DMS79 (cell line): ENCODE measurements at places on chromosomes 16 and 17.

DNA sequence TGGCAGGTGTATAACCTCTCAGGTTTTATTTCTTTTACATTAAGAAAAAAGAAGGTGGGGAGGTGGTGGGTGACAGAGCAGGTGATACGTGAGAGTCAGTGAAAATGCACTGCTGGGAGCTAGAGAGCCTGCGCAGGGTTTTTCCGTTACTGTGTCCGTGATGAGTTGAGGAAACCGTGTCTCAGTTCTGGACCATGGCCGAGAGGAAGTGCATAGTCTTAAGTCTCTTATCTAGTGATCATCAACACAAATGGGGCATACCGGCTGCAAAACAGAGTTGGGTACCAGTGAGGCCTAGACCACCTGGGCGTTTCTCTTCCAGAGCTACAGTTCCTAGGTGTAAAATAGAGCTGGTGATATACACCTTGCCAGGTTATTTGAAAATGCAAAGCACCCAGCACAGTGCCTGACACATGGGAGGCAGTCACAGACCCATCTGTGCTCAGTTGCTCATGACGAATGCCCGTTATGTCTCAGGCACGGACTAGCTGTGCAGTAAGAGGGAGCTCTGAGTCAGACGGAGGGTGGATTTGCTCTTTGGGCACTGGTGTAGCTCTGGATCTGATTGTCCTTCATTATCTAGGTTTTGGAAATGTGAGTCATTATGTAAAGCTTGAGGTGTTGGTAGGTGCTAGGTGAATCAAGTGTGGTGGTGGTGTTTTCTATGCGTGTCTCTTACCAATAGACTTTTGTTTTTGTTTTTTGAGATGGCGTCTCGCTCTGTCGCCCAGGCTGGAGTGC lies 60.9 kb downstream of the RPTOR start:
- DNase-seq, result no peak

GRCh38 chr17:65332375-65332774 lies 195.2 kb downstream of the RGS9 start:
- no peak for DNase-seq

DNA sequence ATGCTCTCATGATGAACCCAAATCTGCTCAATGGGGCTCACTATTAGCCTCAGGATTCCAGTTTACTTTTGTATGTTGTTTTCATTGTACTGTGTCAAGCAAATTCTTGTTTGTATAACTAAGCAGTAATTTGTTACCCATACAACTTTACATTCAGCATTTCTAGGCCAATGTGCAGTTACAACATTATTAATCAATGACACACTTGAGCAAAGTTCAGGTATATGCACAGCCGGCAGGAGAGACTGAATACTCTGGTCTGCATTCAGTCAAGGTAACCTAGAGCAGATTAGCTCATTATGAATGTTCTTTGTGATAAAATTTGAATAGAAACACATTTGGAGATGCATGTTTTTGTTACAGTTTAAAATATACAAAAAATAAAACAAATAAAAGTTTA lies 2.2 kb upstream of the MYO1D start:
- DNase-seq, result no peak

GRCh38 chr16:31182391-31182790 lies 2.5 kb downstream of the FUS start:
- DNase-seq, result no peak

- DNase-seq, result no peak
Measured at GRCh38 chr17:64147110-64148016, 17.4 kb upstream of the ERN1 start.

DNA sequence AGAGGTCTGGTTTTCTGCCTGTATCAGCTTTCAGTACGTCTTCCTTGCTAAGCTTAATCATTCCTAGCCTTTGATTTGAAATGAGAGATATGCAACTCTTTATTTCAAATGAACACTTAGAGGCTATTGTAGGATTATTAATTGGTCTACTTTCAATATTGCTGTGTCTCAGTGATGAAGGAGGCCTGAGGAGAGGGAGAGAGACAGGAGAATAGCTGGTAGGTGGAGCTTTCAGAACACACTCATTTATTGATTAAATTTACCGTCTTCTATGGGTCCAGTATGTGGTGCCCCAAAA lies 187.0 kb downstream of the BCAS3 start:
- DNase-seq, result no peak

DNA sequence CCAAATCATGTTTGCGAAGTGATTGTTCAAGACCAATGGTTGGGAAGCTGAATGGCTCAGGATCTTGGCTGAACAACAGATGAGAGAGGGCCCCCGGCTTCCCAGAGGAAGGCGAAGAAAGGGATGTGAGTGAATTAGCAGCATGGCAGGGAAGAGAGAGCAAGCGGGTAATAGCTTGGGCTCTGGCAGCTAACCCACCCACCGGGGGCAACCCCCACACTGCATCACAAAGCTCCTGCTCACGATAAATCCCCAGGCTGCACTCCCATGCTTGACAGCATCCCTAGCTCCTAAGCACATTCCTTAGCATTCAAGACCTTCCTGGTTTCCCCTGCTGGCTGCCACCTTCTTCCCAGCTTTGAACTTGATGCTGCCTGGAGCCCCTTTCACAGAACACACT lies 26.2 kb upstream of the EMP2 start:
- no peak for DNase-seq

- no peak for DNase-seq
Measured at GRCh38 chr17:32915245-32915644, 12.7 kb upstream of the TMEM98 start.

- DNase-seq, result no peak
Measured at GRCh38 chr17:69743091-69743490, 328.6 kb downstream of the MAP2K6 start.

- DNase-seq, result no peak
Measured at GRCh38 chr17:44350733-44351226, 5.7 kb downstream of the GRN start.

- no peak for DNase-seq
Measured at GRCh38 chr16:88515371-88515770, 54.8 kb upstream of the ZC3H18 start.

GRCh38 chr17:61251939-61252865 lies 147.4 kb upstream of the TBX2 start:
- peak; percentile 49 for DNase-seq

- no peak for DNase-seq
Measured at GRCh38 chr16:72240466-72240865, 68.5 kb upstream of the PMFBP1 start.

DNA sequence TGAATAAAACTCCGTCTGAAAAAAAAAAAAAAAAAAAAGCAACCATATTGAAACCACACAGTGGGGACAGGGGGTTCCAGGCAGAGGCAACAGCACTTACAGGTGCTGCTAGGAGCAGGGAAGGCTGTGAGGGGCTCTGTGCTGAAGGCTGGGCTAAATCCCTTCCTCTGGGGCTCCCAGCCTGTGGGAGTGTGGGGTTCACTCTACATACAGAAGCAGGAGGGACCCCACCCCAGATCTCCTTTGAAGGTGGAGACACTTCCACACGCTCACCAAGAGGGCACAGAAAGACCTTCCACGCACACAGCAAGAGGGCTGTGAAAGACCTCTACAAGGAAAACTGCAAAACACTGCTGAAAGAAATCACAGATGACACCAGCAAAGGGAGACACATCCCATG lies 53.9 kb downstream of the USP22 start:
- no peak for DNase-seq

- DNase-seq, result no peak
Measured at GRCh38 chr16:1093284-1094123, 2.5 kb downstream of the C1QTNF8 start.

DNA sequence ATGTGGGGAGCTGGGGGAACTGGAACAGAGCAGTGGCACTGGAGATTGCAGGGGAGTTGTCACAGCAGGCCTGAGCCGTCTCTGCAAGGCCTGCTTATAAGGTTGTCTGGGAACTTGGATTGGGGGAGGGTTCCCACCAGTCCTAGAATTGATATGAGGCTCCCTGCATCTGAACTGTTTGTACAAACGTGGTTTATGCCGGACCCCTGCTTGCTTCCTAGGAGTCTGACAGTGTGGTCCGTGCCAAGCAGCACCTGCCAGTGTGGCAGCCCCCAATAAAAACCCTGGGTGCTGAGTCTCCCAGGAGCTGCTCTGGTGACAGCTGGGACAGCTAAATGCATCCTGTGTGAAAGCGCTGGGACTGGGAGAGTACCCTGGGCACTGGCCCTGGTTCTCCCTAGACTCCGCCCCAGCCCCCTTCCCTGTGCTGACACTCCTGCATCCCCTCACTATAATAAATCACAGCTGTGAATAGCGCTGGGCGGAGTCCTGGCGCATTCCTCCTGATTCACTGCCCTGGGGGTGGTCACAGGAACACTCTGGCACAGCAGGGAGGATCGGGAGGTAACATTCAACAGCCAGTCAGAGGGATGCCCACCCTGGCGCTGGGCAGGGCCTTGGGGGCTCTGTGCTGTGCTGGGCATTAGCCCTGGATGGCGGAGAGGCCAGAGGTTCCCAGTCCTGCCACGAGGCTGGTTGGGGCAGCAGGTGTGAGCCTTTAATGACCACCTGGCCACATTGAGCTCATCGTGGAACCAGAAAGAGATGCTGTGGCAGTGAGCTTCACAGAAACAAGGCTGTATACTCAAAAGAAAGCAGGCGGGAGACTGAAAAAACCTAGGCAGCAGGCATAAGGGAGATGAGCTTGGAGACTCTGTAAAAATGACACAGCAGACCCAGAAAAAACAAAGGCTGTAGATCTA lies 45.6 kb downstream of the RMI2 start:
- peak; percentile 18 for DNase-seq

GRCh38 chr17:10583834-10584233 lies 34.4 kb upstream of the MYH2 start:
- DNase-seq, result no peak

DNA sequence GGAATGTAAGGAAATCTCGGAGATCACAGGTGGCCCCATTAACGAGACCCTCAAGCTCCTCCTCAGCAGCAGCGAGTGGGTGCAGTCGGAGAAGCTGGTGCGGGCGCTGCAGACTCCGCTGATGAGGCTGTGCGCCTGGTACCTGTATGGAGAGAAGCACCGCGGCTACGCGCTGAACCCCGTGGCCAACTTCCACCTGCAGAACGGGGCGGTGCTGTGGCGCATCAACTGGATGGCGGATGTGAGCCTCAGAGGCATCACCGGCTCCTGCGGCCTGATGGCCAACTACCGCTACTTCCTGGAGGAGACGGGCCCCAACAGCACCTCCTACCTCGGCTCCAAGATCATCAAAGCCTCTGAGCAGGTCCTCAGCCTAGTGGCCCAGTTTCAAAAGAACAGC lies 16.2 kb downstream of the MLYCD start:
- no peak for DNase-seq

- DNase-seq, result no peak
Measured at GRCh38 chr17:50288306-50288705, 14.0 kb downstream of the TMEM92 start.

DNA sequence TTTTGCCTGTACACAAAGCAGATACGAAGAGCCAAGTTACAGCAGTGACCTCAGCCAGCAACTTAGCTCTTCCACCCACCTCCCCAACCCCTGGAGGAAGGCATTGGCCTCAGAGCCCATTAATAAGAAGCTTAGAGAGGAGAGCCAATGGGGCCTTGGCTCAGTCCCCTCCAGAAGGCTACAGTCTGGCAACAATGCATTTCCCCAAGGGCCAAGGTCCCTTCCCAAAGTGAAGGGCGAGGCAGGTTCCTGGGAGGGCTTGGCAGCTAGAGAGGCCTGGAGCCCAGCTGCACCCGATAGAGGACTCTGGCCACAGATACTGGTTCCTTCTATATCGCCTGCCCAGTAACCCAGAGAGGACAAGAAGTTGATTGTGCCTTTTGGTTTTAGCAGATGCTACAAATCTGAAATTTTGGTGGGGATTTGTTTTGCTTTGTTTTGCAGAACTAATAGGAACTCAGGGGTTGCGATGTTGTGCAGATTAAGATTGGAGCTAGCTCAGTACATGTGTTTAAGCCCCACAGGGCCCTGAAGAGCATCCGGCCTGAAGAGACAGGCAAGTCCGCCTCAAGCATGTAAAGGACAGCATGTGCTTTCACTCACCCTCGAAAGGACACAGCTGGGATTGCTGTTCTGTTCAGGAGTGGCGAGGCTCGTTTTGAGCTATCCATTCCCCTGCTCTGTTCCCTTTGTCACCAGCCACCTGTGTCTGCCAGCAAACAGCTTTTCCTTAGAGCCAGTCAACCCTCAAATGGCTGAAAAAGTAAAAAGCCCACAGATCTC lies 12.0 kb upstream of the PNPO start:
- DNase-seq, result no peak

- no peak for DNase-seq
Measured at GRCh38 chr16:76941113-76941512, 249.9 kb upstream of the MON1B start.

DNA sequence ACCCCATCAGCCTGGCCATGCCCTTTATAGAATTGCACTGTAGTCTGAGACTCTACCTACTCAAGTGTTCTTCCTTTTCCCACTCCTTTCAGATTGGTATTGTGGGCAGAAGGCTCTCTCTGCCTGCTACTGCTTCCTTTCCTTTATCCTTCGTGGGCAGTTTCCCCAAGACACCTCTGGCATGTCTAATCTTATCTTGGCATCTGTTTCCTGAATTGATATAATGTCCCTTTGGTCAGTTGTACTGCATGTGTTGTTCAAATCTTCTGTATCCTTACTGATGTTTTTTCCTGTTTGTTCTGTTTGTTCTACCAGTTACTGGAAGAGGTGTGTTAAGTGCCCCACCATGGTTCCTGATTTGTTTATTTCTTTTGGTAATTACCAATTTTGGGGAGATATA lies 29.5 kb upstream of the MSI2 start:
- no peak for DNase-seq

DNA sequence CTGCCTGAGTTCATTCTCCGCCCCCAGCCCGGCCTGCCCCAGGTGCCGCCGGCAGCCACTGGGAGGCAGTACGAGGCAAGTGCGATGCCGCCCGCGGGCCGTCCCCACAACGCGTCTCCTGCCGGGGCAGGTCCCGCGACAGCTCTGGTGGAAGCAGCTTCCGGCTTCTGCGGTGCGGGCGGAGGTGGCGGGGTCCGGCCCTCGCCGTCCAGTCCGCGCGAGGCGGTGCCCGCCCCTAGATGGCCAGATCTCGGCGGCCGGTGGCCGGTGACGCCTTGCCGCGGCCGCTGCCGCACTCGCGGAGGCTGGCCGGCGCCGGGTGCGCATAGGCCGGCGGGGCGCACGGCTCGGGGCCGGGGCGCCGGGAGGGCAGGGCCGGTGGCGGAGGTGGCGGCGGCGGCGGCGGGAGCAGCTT lies 1.8 kb downstream of the GJD3 start:
- peak; percentile 32 for DNase-seq

DNA sequence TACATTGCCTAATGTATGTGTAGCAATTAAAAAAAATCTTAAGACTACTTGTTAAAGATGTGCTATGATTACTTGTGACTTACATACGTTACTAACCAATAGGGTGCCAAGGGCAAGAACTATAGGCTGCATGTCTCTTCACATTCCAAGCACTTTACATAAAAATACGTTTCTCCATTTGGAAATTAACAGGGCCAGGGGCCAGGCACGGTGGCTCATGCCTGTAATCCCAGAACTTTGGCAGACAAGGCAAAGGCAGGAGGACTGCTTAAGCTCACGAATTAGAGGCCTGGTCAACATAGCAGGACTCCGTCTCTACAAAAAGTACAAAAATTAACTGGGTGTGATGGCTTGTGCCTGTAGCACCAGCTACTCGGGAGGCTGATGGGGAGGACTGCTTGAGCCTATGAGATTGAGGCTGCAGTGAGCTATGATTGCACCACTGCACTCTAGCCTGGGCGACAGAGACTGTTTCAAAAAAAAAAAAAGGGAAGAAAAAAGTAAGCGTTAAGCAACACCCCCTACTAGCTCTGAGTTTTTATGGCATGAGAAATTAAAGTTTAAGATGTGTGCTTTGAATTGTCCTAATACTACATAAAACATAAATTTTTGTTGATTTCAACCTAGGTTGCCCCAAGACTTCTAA lies 12.3 kb downstream of the PSMD12 start:
- DNase-seq, result no peak

GRCh38 chr17:11486101-11486867 lies 112.0 kb upstream of the DNAH9 start:
- no peak for DNase-seq

- DNase-seq, result peak; percentile 52
Measured at GRCh38 chr16:80350061-80350460, 190.7 kb upstream of the DYNLRB2 start.
